CD4-positive, alpha-beta T cell treated with Interleukin-17A for 1 hour (primary cell): ENCODE measurements at places on chromosomes 16 and 17.

DNA sequence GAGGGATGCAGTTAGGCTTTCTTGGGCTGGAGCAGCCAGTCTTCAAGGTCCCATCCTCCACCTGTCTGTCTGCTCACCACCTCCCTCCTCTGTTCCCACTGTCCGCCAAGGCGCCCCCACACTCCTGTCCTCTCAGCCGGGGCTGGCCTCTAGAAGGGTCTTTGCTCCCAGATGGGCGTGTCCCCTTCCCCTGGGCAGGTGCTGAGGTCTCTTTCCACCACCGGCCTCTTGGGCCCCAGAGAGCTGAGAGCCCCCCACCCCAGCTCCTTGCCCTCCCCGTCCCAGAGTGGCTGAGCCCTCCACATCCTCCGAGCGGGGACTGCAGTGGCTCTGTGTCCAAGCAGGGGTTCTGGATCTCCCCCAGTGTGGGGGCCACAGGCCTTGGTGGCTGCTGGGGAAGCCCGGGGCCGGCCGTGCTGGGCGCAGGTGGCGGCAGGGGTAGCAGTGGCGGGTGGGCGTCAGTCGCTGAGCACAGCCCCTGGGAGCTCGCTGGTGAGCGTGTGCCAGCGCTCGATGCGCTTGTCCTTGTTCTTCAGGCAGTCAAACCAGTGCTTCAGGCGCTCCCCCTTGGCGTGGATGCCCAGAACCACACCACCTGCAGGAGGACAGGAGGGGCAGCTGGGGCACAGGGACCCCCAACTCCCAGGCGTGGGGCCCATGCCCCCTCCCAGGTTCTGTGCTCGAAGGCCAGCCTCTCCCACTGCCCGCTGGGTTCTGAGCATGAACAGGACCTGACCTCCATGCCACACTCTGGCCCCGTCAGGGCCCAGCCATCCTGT is 9.8 kb downstream of the SCGB1C2 start:
- DNase-seq = no peak

- no peak for DNase-seq
Observed at GRCh38 chr17:4845118-4845517, 12.0 kb downstream of the MINK1 start.

- DNase-seq = no peak
Observed at GRCh38 chr16:51327001-51327400, 175.9 kb upstream of the SALL1 start.

- DNase-seq = peak; percentile 16
Observed at GRCh38 chr17:3972281-3972731, 8.1 kb upstream of the ATP2A3 start.

GRCh38 chr17:9666461-9667050 is 21.2 kb downstream of the USP43 start:
- no peak for DNase-seq

DNA sequence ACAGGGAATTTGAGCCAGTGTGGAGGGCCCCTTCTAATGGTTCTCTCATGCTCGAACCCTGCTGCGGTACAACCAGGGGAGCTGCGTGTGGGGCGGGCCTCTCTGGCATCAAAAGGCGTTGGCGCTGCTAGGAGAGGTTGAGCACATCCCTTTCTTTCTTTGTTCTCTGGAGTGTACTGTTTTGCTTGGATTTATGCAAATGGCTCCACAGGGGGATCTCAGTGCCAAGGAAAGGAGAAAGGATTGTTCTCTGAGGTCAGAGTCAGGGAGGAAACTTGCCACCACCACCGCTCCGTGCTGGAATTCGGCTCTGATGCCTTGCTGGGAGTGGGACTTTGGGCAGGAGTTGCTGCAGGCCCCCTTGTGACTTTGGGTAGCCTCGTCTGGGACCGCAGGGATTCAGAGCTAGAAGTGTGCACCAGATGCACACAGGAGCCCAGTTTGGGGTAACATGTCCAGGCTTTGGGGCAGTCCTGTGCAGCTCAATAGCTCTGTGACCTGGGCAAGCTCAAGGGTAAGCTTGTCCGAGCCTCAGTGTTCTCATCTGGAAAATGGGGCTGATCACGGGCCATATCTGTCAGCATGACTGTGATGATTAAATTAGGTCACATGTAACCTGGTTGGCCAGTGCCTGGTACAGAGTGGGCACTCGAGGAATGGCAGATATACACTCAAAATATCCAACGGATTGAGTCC is 353.0 kb upstream of the EEF2KMT start:
- no peak for DNase-seq

DNA sequence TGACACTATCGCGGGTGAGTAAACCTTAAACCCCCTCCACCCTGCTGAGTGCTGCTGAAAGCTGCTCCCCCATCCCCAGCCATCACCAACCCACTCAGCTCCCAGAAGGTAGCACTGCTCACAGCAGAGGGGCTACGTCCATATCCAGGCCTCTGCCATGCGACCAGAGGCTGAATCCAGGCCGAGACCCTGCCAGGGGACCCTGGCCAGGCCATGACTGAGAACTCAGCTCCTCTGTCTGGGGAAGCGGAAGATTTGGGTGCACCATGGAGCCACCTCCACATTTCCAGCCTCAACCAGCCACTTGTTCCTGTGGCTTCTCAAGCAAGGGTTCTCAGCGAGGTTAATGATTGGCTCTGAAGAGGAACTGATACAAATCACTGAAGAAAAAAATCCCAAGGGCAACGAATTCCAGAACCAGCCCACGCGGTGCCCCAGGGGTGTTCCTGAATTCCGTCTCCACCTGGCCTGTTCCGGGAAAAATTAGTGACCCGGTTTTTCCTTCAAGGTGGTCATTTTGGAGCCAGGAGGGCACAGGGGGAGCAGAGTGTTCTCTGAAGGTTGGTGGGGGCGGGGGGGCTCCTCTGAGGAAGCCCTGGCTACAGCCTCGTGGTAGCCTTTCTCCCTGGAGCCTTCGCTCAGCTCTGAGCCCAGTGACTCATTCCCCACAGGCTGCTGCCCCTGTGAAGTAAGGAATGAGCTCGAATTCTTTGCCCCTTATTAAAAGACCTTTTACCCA is 9.3 kb upstream of the SLC16A5 start:
- no peak for DNase-seq

- DNase-seq = no peak
Observed at GRCh38 chr17:34131386-34131785, 123.7 kb upstream of the CCL2 start.

DNA sequence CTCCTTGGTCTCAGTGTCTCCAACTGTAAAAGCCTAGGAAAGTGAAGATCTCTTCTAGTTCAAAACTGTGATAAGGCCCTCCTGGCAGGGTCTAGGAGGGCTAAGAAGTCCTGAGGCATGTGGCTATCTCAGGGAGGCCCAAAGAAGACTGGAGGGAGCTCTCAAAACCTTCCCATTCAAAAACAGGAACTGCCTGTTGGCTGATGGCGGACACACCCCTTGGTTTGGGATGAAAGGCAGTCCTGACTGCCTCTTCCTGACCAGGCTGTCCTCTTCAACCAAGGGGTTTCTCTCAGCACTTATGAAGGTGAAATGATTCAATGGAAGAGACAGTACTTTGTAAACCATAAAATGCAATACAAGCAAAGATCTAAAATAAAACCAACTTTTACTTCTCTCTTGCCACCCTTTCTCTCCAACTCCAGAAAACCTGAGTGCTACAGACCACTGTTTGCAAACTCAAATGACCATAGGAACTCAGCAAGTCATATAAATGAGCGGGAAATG is 4.7 kb downstream of the ZNF764 start:
- no peak for DNase-seq

DNA sequence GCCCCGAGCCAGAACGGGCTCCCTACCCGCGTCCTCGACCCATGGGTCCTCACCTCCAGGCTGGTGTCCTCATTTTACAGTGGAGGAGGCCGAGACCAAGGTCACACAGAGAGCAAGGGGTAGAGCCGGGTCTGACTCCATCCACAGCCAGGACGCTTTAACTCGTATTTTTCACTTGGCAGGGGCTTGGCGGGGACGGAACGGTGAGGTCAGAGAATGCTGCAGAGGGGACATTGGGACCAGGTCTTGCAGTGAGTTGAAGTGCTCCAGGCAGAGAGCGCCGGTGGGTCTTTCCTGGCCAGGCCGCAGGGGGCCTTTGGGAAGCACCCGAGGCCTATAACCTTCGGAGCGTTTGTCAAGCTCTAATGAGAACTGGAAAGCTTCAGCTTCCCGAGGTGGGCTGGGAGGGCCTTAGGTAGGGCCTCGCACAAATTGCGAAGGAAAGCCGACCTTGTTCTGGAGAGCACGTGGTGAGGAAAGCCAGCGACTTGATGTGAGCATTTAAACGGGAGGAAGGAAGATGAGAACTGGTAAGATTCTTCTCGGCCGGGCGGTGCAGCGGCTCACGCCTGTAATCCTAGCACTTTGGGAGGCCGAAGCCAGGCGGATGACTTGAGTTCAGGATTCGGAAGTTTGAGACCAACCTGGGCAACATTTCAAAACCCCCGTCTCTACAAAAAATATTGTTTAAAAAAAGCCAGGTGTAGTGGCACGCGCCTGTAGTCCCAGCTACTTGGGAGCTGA is 908 bp upstream of the CLUH start:
- no peak for DNase-seq

DNA sequence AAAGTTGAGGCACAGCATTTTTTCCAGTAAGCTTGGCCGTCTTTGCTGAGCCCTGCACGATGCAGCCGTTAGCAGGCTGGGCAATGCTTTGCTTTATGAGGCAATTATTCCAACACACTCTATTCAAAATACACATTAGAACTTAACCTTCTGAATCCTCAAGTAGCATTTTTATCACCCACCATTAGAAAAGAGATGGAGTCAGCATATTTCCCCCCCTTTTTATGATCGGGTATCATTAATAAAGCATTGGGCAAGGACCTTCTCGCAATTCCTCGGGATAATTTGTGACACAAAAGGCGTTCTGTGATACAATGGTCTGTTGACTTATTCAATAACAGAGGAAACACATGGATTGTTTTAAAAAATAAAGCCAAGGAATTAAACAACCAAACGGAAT is 374.5 kb upstream of the RBFOX1 start:
- DNase-seq = no peak

GRCh38 chr17:72692676-72693075 is 399.8 kb downstream of the SLC39A11 start:
- no peak for DNase-seq

DNA sequence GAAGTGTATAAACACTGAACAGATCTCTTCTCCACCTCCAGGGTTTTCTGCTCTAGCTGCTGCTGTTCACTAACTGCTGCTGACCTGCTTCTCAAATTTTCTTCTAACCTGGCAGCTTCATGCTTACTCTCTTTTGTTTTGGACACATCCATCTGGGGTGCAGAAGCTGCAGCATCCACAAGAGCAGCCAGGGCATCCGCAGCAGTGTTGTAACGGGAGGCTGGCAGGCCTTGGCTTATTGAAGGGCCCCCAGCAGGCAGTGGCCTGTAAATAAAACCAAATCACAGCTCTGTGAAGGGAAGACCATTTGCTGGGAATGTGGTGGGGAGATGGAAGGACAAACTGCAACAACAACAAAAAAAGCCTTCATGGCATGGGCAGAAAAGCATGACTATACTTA is 62.0 kb downstream of the TTC19 start:
- DNase-seq = no peak

GRCh38 chr16:31435341-31436220 is 7.0 kb downstream of the ZNF843 start:
- DNase-seq = no peak

DNA sequence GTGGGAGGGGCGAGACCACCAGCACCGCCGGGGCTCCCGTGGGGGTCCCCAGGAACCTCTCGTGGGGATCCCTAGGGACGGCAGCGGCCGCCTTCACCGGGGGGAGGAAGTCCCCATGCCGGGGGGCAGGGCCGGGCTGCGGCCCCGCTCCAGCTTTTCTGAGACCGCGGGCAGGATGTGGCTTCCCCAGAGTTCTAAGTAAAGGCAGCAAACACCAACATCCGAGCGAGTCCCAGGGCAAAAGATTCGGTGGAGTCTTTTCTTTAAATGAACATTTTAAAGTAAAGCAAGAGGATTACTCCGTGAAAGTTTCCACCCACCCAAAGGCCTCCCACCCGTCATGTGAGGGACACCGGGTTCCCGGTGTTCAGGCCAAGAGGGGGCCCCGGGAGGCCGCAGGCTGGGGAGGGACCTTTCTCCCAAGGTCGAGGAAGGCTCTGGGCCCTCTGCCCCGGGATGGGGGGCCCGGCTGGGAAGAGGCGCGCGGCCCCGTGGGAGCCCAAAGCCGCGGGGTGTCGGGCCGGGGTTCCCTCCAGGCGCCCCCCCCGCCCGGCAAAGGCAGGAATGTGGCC is 137.2 kb upstream of the RPH3AL start:
- DNase-seq = peak; percentile 75

- no peak for DNase-seq
Observed at GRCh38 chr16:84380405-84380804, 12.1 kb downstream of the ATP2C2 start.

DNA sequence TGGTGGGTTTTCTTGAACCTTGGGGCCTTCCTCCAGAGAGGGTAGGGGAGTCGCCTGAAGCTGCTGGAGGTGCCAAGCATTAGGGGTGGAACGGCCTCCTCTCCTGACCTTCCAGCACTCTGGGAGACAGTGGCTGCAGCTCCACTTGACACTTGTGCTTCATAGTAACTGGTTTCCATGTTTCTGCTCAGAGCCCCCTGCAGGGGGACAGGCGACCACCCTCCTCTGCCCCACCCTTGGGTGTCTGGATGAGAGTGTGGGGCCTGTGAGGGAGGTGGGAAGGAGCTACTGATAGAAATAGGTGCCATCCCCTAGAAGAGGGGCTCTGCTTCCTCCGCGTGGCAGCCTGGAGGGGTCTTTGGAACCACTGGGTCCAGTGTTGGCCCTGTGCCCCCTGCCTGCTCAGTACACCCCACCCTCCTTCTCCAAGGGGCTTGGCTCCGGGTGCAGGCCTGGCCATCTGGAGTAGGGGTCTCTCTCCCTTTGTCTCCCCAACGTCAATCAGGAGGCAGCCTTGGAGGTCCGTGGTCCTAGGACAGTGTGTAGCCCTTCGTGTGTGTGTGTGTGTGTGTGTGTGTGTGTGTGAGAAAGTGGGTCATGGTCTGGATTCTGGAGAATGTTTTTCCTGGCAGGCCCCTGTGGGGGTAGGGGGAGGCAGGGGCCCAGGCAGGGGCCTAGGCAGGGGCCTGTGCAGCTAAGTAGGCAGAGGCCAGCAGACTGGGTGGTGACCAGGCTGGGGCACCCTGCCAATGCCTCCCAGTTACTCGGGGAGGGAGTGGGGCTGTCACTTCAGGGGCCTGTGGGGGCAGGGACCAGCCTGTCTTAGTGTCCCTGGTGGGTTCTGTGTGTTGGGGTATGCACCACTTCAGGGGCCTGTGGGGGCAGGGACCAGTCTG is 4.9 kb downstream of the LASP1 start:
- DNase-seq = no peak

- DNase-seq = no peak
Observed at GRCh38 chr16:85316321-85316919, 204.1 kb upstream of the CIBAR2 start.

DNA sequence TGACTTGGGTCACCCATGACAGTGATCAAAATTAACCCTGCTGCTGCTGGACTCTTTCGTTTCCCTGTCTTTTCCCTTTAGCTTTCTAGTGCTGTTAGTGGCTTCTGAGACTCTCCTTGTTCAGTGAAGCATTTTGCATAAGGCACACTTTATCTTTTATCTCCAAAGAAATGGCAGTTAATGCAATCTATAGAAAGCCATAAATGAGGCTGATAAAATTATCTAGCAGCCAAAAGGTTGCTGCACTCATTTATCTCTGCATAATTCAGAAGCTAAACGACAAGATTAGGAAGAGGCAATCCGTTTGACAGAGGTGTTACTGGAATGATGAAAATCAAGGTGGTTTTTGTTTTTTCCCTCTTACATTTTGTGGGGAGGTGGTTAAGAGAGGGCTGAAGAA is 1109.5 kb upstream of the EEF2KMT start:
- no peak for DNase-seq
